ENCODE measurements at places on chromosomes 4 and X. TPM values are rescaled to one million over a fixed set of nuclear protein-coding genes. Genes with fewer than 3 reads are reported as not detected.

The VSIG4 gene
- polyA plus RNA-seq, result not detected

The ZCCHC18 gene
- 5.0 TPM for polyA plus RNA-seq

The USP26 gene
- polyA plus RNA-seq, result not detected

The PRR32 gene
- polyA plus RNA-seq, result not detected

The ZFP42 gene
- not detected for polyA plus RNA-seq

The PLK4 gene
- polyA plus RNA-seq, result 2.0 TPM

The GRK4 gene
- 4.0 TPM for polyA plus RNA-seq

The ATP2B3 gene
- polyA plus RNA-seq, result not detected

The BTK gene
- polyA plus RNA-seq, result 3.4 TPM

The GPR50 gene
- not detected for polyA plus RNA-seq

The HTR2C gene
- polyA plus RNA-seq, result not detected

The ASB9 gene
- not detected for polyA plus RNA-seq

The RHOXF2B gene
- not detected for polyA plus RNA-seq

The ADH1A gene
- not detected for polyA plus RNA-seq

All from immature natural killer cell (primary cell).